GM12892 (cell line): ENCODE measurements at places on chromosomes 1 and 21.
A peak's percentile ranks its signal among the peaks of the same experiment; 100 is the strongest.

GRCh38 chr1:978835-979743 is 2.8 kb downstream of the PERM1 start:
- no peak for DNase-seq

DNA sequence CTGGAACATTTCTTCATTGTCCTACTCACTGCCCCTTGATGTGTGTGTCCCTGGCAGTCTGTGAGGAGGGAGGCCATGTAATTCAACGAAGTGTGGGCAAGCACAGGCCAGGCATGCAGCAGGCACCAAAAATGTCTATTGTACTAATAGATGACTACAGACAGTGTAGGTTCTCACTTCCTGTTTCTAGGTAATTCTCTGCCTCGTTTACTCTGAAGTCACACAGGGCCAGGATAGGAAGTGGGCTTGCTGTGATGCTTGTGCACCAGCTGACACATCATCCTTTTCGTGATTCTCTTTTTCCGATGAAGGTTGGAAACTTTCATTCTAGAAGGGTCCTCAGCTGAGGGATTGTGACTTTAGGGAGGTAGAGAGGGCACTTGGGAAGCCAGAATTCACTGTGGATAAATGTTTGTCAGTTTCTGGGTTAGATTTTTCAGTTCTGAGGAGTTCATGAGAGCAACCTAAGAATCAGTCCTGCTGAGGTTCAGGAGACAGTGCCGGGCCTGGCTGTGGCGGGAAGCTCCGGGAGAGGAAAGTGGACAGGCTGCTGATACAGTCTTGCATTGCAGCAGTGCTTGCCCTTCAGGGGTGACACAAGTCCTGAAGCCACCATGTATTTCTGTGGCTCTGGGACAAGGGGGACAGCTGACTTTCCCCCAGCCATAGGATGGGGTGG is 4.3 kb upstream of the CSF1 start:
- peak; percentile 70 for DNase-seq

GRCh38 chr1:26373789-26374188 is 1.2 kb upstream of the ZNF683 start:
- no peak for DNase-seq

GRCh38 chr21:39902986-39903385 is 35.7 kb downstream of the PCP4 start:
- DNase-seq, result no peak

DNA sequence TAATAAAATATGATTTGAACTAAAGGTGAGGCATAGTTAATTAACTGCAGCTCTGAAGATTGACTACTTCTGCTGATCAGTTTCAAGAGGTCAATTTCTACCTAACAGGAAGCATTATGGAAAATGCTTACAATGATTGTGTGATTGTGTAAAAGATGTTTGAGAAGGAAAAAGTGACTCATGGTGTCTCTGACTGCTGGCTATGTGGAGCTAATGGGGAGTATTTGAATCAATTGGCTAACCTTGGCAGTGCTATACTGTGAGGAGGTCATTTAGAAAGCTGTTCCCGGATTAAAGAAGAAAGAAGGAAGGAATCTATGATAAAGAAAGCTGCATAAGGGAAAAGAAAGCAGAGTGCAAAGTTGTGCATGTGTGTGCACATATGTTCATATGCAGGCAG is 376.5 kb downstream of the ADGRL2 start:
- no peak for DNase-seq
